ENCODE measurements at places on chromosomes 16 and 17.

- no peak for DNase-seq
Observed at GRCh38 chr17:3025421-3026124, 37.8 kb downstream of the OR1D5 start.

DNA sequence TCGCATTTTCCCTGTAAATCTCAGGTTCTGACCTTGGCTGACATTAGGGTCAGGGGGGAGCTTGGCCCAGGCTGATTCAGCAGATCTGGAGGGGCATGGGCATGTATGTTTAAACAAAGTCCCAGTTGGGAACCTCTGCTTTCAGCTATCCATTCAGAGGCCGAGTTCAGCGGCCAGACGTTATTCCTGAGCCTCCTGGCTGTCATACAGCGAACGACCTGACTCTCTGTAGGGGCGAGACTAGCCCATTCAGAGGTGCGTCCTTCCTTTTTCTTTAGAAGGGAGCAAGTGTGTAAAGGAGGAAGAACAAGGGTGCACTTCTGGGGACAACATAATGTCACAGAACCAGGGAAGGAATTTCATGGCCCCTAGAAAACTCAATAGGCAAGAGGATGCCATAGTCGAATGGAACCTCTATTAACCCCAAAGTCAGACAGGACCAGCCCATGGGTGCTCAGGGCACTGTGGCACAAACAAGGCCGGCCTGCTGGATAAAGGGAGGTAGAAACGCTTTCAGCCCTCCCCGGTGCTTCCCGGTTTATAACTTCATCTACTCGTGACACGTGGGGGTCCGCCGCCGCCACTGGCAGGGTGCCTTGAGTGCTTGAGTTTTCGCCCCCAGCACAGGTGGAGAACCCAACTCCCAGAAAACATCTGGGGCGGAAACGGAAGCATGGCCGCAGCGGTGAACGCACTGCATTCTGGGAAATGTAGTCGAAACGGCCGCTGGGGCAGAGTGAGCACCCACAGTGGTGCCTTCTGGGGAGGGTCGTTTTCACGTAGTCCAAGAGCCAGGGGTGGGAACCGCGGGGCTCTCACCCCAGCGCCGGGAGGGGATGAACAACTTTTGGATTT lies 33.2 kb upstream of the PLCG2 start:
- DNase-seq, result peak; percentile 47

GRCh38 chr16:66802159-66802558 lies 775 bp upstream of the TERB1 start:
- no peak for DNase-seq

DNA sequence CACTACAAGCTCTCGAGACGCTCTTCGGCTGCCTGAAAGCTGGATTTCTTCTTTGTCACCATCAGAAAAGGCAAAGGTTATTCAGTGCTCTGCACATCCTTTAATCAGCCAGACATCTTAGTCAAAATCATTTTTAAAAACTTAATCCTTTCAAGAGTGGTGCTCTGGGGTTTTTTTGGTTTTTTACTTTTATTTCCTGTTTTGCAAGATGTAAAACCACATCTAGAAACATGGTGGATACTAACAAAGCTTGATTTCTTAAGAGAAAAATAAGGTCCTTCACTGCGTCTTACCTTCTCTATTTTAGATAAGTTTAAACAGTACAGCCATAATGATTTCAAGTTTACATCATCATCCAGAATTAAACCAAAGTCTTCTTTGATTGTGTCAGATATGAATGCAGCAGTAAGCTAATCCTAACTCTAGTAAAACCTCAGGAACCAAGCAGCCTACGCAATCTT lies 6.3 kb downstream of the ANKRD11 start:
- DNase-seq, result no peak

DNA sequence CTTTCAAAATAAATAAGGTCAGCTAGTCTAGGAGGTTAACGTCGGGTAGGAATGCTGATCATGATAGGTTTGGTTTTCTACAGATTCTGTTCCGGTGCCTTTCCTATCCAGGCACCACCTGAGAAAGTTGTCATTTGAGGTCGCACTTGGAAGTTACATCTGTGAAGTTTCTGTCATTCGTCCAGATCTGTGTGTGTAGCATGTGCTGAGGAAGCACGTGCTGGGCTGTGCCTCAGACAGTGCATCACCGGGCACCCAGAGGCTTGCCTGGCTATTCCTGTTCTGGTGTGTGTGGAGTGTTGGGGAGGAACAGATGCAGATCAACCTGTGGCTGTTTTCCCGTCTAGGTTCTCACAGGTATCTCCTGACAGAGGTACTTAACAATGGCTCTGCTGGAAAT lies 42.6 kb downstream of the DNAJA2 start:
- DNase-seq, result no peak

DNA sequence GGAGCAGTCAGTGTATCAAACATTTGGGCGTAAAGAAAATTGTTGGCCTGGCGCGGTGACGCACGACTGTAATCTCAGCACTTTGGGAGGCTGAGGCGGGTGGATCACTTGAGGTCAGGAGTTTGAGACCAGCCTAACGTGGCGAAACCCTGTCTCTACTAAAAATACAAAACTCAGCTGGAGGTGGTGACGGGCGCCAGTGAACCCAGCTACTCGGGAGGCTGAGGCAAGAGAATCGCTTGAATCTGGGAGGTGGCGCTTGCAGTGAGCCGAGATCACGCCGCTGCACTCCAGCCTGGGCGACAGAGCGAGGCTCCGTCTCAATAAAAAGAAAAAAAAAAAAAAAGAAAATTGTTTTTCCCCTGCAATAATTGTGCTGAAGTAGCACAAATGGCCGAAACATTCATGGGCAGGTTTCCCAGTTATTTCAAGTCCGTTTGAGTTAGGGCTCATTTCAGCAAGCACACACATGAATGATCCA lies 1.4 kb downstream of the GCSH start:
- no peak for DNase-seq

GRCh38 chr16:22942811-22943210 lies 128.8 kb downstream of the HS3ST2 start:
- no peak for DNase-seq

GRCh38 chr16:85376292-85377095 lies 236.6 kb upstream of the GSE1 start:
- no peak for DNase-seq

DNA sequence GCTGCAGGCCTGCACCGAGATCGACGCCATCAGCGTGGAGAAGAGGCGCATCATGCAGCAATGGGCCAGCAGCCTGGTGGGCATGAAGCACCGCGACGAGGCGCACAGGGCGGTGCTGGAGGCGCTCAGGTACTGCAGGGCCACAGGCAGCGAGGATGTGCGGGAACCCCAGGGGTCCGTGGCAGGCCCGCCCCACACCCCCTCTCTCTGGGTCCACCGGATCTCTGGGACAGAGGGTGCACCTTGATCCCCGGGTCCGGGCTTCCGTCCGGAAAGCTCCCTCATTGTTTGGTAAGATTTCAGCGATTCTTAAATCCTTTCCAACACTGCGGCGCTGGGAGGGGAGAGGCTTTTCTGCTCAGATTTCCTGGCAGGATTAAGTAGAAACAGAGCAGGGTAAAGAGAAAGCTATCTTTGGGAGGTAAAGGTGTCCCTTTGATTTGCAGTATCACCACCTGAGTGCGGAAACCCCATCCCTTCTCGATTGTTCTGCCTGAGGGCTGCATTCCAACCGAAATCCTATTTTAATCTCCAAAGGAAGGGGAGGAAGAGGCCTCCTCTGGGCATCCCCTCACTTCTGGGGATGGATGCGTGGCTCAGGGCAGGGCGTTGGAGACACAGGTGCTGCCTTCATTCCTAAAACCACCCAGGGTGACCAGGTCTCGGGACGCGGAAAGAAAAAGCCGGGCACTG lies 29.2 kb downstream of the CCDC40 start:
- no peak for DNase-seq

GRCh38 chr16:143456-143855 lies 5.0 kb upstream of the NPRL3 start:
- no peak for DNase-seq

GRCh38 chr17:51608251-51608933 lies 348.0 kb downstream of the UTP18 start:
- no peak for DNase-seq

- DNase-seq, result peak; percentile 52
Observed at GRCh38 chr16:88651276-88651988, 579 bp upstream of the CYBA start.

DNA sequence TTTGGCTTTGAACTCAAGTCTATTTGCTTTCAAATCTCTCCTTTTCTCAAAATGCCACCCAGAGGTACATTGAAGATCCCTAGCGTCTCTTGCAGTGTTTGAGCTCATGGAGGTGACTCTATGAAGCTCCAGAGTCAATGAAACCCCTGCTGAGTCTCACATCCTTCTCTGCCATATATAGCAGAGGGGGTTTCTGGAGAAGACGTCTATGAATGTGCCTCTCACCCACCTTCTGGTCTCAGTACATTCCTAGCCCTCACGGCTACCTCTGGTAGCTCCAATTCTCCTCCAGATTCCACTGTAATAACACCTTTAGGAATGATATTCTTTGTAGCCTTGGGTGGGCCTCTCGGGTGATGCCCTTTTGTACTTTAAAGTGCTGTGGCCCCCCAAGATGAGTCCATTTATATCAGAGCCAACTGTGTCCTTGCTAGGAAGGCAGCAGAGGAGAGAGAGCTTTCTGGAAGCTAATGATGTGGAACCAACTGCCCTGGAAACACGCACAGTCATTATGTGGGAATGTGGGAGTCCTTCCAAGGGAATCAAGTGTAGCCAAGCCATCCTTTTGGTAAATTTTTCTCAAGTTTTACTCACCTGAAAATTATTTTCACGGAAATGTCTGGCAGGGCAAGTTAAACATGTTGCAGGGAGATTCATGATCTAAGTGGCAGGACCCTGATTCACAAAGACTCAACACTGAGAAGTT lies 123.4 kb downstream of the ASIC2 start:
- no peak for DNase-seq

- DNase-seq, result no peak
Observed at GRCh38 chr16:85491798-85492294, 121.3 kb upstream of the GSE1 start.

DNA sequence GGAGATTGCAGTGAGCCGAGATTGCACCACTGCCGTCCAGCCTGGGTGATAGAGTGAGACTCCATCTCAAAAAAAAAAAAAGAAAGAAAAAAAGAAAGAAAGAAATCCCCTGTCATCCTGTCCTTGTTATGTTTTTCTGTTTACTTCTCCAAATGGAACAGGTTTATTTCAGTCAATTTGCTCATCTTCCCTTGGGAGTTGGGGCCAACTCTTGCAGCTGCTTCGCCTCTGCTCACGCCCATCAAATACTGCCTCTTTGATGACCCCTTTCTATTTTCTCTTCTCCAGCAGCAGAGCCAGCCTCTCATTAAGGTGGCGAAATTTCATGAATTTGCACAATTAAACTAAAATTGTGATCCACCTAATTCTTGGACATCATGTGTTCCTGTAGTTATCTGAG lies 173.4 kb downstream of the ZNF18 start:
- no peak for DNase-seq

DNA sequence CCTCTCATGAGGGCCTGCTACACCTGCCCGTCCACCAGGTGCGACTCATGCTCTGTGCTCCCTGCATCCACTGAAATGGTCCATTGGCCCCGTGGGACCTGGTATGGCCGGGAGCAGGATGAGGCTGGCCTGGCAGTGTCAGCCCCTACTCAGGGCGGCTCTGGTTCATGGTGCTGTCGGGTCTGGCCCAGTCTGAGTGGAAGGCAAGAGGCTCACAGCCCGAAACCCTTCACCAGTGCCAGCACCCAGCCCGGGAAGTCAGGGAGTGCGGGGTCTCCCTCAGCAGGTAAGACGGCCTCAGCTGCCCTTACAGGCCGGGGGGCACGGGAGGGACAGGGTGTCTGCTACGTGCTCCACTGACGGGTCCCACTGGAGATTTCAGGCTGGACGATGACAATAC lies 40.5 kb upstream of the RASD1 start:
- DNase-seq, result no peak

- DNase-seq, result no peak
Observed at GRCh38 chr17:78045316-78045715, 83.2 kb downstream of the TMC6 start.

GRCh38 chr16:84887207-84887606 lies 67.4 kb downstream of the CRISPLD2 start:
- no peak for DNase-seq

- no peak for DNase-seq
Observed at GRCh38 chr16:70714581-70715054, 28.8 kb upstream of the MTSS2 start.

DNA sequence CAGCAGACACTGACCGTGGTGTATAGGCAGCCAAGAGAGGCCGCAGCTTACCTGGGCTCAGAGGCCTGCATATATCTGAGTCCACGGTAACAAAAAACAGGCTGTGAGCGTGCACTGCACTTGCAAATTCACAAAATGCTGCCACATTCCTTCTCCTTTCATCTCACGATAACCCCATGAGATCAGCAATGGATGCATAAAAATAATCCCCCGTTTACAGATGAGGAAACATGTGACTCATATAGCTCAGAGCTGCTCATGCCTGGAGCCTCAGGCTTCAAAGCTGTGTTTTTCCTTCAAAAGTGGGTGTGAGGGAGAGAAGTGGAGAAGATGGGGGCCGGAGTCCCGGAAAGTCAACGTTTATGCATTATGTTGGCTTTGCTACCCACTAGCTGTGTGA lies 118.3 kb upstream of the FOXF1 start:
- no peak for DNase-seq

- DNase-seq, result no peak
Observed at GRCh38 chr16:75079346-75079926, 37.1 kb downstream of the LDHD start.

GRCh38 chr17:33142705-33143299 lies 150.3 kb downstream of the ASIC2 start:
- DNase-seq, result no peak

DNA sequence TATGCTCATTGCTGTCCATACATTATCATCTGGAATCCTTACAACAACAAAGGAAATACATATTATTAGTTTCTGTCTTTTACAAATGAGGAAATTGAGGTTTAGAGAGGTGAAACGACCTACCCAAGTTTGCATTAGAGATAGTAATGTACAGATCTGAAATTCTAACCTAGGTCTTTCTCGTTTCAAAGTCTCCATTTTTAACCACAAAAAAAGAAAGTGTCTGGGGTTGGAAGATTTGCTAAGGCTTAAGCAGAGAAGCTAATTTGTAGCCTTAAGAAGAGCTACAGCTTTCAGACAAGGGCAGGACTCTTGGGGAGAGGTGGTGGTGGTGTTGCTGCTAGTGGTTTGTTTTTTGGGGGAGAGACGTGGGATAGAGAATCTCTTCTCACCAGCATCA lies 19.2 kb downstream of the CIITA start:
- DNase-seq, result no peak

GRCh38 chr16:87143661-87144121 lies 173.5 kb downstream of the C16orf95 start:
- no peak for DNase-seq

DNA sequence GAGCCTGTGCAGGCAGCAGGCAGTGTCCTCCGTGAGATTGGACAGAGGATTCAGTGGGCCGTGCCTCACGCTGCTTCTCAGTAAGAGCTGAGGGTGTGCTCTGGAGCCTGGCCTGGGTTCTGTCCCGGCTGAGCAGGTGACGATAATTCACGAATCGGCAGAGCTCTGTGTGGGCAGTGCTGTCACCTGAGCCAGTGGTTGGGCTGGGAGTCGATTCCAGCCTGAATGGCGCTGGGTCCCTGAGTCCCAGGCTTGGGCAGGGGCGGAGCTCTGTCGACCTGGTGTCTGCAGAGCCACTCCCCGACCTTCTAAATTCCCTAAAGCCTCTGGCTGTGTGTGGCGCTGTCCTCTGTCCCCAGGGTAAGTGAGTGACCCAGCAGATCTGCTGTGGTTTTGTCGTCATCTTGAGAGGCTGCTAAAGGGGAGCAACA lies 8.4 kb downstream of the ACSF3 start:
- DNase-seq, result no peak

All from activated CD4-positive, CD25-positive, alpha-beta regulatory T cell (primary cell).